Bone marrow (tissue), 2 donors: ENCODE measurements at places on chromosomes 1 and 21.

DNA sequence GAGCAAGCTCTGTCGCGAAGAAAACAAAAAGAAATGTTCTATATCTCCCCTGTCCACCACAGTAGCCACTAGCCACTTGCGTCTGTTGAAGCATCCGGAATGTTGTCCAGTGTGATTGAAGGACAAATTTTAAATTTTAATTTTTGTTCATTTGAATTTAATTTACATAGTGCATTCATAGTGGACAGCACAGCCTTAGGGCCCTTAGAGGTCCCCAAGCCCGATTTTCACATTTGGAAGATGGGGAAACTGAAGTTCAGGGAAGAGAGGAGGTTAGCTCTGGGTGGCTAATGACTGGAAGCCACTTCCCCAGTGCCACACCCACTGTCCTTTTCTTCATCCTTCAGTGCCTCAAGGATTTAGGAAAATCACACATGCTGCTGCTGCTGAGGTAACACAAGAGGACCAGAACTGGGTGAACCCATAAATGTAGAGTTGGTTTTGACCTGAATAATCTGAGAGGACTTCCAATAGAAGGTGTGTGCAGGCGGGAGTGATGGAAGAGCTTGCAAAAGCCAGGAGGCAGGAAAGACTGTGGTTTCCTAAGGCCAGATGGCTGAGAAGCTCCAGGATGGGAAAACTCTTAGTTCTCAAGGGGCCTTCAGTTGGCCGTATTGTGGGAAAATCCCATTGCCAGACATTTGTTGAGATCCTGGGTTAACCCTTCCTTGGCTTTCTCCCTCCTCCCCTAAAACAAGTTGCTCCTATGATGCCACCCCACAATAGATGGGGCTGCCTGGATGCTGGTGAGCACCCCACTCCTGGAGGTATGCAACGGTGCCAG, 49.5 kb downstream of the TRIM11 start:
- no peak for DNase-seq

DNA sequence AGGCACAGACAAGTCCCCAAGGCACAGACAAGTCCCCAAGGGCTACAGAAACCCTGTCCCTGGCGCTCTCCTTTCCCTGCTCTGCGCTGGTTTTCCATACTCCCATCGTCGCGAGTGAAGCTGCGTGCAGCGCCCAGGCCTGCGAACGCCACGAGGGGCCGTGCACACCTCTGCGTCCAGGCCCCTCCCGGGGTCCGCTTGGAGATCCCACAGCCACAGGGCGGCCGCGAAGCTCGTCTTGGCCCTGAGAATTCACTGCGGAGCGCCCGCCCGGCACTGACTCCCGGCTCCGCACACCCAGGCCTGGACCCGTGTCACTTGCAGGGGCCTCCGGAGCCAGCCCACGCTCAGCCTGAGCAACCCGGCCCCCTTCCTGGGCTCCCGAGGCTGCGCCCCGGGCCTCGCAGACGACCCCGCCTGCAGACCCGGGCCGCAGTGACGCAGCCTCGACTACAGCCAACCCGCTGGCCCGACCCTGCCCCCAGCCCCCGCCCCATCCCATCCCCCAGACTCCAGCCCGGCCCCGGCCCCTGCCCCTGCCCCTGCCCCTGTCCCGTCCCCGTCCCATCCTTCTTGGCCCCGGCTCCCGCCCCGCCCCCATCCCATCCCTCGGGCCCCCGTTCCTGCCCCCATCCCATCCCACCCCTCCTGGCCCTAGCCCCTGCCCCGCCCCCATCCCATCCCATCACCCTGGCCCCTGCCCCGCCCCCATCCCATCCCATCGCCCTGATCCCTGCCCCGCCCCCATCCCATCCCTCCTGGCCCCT, 841 bp downstream of the POFUT2 start:
- DNase-seq, result no peak

DNA sequence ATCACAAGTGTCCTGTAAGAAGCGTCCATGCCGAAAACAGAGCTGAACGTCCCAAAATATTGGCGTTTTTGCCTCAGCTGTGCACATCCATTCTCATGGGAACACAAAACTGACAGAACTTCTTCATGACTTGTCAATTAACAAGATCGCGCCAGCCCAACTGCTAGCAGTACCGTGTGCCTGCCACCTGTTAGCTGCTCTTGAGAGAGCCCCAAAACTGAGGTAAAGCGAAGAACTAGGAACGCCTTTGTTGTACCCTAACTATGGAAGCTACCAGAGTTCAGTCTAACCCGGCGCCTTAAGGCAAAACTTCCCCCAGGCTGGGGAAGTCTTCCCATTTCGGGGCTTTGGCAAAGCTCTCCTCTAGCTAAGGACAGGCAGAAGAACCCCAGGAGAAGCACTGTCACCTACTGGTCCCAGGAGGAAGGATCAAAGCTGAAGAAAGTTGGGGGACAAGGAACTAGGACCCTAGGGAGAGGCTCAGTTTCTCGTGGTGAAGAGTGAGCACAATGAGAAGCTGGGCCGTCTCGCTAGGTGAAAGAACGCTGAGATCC, 719 bp downstream of the EYA3 start:
- no peak for DNase-seq

DNA sequence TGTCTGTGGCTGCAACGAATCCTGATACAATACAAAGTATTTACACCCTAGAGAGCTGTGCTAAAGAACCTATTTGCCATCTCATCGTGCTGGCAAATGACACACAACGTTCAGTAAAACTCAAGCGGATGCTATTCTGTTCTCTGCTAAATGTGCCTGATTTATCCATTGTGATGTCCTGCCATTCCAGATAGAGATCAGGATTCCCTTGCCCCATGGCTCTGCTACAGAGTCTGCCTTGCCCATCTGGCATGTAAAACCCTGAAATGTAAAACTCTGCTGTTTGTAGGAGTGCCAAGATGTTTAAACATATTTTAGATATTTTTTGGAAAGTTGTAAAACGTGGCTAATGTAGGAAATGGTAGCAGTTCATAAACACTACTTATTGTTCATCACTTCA, 20.0 kb upstream of the IGSF5 start:
- no peak for DNase-seq

DNA sequence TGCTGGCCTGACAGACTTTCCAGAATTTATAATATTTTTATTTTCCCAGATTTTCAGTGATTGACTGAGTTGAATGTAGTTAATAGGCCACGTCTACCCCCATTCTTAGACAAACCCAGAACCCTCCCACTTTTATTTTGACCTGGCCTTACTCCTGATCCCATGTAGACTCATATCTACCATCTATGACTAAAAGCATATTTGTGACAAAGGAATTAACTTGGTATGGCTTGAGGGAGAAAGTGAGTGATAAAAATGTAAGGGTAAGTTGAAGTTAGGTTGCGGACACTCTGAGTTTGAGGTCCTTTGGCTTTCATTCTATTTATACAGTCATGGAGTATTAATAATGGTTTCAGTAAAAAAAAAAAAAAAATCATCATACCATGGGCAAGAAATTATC, 168.4 kb downstream of the KCNK2 start:
- no peak for DNase-seq

DNA sequence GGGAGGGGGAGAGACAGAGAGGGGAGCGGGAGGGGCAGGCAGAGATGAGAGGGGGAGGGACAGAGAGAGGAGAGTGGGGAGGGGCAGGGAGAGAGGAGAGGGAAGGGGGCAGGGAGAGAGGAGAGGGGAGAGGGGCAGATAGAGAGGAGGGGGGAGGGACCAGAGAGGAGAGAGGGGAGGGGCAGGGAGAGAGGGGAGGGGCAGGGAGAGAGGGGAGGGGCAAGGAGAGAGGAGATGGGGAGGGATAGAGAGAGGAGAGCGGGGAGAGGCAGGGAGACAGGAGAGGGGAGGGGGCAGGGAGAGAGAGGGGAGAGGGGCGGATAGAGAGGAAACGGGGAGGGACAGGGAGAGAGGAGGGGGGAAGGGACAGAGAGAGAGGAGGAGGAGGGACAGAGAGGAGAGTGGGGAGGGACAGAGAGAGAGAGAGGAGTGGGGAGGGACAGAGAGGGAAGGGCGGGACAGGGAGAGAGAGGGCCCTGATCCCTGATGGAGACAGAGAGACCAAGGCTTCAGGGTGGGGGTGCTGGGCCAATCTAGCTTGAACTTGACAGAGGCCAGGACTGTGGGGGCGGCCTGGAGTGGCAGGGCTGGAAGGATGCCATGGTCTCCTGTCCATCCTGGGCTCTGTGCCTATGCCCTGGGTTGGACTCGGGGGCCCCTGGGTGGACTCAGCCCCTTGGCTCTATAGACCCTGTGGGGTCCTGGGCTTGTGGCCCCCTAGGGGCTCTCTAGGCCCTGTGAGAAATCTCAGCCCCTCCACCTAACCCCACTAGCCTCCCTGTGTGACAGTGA, 43.6 kb downstream of the DMRTB1 start:
- DNase-seq, result no peak

DNA sequence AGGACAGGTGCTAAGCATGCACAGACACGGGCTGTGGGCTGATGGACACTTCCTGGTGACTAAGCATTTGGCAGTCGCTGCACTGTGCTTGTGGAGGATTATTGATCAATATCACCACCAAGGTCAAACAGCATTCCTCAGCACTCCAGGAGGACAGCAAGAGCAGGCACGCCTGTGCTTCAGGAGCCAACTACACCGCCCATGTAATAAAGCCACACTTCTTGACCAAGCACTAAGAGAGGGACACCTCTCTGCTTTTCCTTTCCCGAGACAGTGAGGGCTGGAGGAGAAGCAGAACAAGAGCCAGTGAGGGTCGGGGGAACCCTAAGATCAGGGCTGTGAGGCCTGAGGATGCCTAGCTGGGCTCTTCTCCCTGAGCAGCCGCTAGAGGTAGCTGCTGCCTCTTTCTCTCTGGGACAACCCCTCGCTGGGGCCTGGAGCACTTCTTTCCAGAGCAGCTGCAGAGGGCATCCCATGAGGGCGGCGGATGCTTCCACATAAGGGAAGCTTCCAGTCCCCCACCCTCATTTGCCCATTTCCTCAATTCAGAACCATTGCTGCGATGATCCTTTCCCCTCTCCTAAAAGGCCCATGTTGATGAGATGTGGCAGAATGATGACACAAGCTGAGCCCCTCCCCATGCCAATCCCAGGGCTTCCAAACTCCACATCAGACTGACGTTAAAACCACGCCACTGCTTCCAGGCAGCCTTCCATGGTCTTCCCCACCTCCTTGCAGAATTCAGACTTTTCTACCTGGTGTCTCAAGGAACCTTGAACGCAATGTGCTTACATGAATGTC, 19.1 kb downstream of the RAB7B start:
- peak; percentile 72 for DNase-seq

GRCh38 chr1:221743416-221744208, 1.7 kb upstream of the DUSP10 start:
- DNase-seq, result no peak

DNA sequence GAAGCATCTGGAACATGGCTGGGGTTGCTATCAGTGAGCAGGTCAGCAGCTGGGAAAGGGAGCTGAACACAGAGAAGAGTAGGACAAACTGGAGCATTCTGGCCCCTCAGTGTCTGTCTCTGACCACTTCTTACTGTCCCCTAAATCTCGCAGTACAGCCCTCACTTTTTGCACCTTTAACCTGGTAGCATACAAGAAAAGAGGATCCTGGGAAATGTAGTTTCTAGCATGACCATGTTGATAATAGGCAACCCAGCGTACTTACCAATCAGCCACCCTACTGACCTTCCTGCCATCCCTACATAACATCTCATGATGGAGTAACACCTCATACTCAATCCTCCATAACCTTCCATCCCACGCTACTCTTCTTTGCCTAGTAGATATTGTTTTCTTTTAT, 99.1 kb upstream of the RAVER2 start:
- DNase-seq, result no peak

DNA sequence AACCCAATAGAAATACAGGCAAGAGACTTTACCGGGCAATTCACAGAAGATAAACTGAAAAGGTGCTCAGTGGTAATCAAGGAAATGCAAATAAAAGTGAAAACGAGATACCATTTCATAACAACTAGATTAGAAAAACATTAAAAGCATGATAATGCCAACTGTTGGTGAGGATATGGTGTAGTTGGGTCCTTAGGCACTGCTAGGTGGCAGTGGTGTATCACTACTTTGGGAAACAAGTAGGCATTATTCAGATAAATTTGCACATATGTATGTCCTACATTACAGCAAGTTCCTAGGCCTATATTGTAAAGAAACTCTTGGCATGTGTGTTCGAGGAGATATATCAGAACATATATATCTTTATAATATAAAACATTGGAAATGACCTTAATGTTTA, 31.0 kb downstream of the AZIN2 start:
- no peak for DNase-seq

DNA sequence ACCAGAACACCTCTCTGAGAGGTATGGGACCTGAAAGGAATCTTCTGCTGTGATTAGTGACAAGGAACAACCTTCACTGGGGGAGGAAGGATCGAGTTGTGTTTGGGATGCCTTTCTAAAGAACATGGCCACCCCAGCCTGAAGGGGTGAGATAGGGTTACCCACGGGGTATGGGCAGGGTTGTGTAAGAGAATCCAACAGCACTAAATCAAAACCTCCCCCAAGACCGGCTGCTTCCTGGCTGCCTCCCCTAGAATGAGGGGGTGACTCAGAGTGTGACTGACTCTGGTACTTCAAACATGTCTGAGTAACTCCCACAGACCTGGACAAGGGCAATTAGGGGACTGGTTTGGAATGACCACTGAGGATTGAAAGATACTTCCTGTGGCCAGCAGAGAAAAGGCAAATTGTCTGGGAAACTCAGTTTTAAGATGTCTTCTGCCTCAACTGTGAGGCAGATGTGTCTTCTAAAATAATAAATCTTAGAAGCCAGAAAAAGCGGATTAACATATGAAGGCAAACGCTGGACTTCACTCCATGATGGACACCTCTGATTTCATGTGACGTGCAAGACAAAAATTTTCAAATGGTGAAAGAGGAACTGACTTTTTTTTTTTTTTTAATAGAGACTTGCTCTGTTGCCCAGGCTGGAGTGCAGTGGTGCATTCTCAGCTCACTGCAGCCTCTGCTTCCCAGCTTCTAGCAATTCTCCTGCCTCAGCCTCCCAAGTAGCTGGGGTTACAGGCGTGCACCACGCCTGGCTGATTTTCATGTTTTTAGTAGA, 6.7 kb upstream of the PTPN14 start:
- DNase-seq, result no peak

DNA sequence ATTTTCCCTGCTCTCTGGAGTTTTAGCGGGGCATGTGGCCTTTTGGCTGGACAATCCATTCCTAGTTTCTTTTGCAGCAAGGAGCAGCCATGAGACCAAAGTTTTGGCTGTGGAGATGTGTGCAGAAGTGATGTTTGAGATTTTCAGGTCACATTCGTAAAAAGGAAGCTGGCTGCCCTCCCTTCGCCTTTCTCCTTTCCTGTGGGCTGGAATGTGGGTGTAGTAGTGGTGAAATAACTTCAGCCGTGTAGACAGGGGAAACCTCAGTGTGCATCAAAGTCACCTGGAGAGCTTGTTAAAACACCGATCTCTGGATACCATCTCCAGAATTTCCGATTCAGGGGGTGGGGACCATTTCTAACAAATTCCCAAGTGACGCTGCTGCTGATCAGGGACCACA, 5.3 kb upstream of the GPR88 start:
- DNase-seq, result no peak
